ENCODE measurements at places on chromosomes 5 and 9.

- peak; percentile 20 for DNase-seq
Observed at GRCh38 chr5:59698207-59699178, 195.0 kb downstream of the PDE4D start.

GRCh38 chr5:139361835-139362429, 20.3 kb downstream of the PAIP2 start:
- DNase-seq = no peak

DNA sequence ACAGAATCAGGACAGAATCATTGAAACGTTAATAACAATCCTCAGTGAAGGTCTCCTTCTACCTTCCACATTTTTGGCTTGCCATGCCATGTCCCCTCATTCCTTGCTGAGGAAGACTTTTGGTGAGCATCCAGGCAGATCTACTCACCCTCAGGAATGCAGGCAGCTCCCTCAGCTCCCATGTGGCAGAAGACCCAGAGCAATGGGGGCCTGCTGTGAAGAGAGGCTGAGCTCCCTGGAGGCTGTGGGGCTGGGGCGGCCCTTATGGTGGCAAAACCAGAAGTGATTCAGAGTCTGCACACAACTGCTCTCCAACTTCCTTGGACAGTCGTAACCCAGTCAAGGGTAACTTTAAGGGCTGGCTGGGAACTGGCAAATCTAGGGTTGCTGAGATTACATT, 247.2 kb upstream of the EFNA5 start:
- DNase-seq = peak; percentile 8

DNA sequence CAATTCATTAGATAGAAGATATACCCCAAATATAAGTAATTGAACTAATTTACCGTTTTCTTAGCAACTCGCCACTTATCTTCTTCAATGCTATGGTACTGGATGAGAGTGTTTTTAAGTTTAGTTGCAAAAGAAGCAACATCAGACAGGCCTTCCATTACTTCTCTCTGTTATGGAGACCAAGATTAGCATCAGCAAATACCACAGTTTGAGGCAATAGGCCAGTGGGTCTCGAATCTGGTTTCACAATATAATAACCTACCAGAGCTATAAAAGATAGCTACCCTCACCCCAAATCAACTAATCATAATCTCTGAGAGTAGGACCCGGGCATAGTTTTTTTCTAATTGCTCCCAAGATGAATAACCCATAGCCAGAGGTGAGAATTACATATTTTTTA, 5.1 kb downstream of the STARD4 start:
- no peak for DNase-seq

- no peak for DNase-seq
Observed at GRCh38 chr9:84235511-84235910, 105.0 kb downstream of the SLC28A3 start.

- DNase-seq = no peak
Observed at GRCh38 chr5:66242050-66242715, 98.1 kb downstream of the SREK1 start.

DNA sequence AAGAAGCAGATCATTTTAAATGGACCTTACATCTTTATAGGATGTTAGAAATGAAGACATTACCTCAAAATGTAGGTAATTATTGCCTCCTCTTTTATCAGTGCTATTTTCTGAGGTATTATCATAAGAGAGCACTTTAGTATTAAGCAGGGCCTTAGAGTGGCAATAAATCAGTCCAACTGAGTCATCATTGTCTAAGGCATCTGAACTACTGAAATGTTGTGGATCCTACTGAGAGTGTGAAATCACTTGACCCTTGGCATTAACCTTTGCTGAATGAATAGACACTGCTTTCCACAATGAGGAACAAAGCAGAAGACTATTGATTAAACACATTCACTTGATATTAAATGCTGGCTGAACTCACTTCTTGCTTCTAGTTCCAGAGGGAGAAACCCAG, 224.6 kb upstream of the ARRDC3 start:
- peak; percentile 31 for DNase-seq

GRCh38 chr5:1810581-1811101, 9.4 kb downstream of the NDUFS6 start:
- no peak for DNase-seq

- no peak for DNase-seq
Observed at GRCh38 chr5:2872676-2873075, 121.2 kb upstream of the IRX2 start.

DNA sequence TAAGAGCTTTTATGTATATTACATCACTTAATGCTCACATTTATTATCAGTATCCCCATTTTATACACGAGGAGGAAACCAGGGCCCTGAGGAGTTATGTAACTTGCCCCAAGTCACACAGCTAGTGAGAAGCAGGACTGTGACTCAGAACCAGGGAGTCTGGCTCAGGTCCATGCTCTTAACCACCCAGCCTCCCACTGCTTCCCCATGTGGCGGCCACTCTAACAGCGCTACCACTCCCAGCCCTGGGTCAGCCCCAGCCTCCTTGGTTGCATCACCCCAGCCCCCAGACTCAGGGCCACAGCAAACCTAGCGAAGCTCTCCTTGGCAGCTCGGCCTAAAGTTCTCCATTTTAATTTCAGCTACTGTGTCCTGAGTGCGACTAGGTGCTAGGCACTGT, 159.1 kb downstream of the PAX5 start:
- DNase-seq = peak; percentile 47

DNA sequence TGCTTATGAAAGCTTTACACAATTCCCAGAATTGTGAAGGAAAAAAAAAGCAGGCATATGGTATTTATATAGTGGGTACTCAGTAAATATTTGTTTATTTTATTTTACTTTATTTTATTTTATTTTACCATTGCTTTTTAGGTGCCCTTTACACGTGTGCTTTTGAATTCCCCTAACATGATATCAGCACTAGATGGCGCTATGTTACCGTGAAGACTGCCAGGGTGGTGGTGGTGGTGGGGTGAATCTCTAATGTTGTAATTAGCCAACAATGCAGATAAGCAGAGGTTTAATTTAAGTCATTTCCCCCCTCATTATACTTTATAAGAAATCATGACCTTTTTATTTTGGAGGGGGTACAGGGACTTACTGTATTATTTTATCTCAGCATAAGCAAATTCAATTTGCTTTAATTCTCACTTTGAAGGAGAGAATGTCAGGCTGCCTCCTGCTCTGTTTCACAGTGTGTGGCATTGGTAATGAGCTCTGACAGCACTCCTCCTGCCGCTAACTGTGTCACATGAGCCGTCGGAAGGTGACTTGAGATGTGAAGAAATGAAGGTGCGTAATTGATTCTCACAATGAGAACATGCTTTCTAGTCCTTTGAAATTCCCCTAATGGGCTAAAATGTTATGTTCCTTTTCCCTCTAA, 165.6 kb downstream of the YTHDC2 start:
- DNase-seq = peak; percentile 50

GRCh38 chr5:1536871-1537602, 13.3 kb upstream of the LPCAT1 start:
- DNase-seq = no peak

Measured in fibroblast of mammary gland (primary cell).